ENCODE measurements at places on chromosomes 13 and 19.

DNA sequence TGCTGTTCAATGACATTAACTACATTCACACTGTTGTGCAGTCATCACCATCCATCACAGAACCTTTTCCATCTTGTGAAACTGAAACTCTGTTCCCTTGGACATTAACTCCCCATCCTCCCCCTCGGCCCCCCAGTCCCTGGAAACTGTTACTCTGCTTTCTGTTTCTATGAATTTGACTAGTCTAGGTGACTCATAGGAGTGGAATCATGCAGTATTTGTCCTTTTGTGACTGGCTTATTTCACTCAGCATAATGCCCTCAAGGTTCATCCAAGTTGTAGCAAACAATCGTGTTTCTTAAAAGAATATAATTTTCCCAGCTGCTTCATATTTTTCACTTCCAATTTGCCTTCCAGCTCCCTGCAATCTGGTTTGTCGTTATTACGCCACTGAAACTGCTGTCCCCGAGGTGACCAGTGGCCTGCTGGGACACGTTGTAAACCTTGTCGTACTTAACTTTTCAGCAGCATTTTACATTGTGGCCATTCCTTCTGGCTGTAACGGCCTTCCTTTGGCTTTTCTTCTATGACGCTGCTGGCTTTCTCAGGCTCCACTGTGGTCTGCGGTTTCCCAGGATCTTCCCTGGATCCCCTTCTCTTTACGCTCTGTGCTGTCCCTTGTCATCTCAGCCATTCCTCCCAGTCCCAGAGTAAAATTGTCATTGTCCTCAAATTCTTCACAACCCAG, 74.0 kb downstream of the DHRS12 start:
- DNase-seq = no peak

- DNase-seq = no peak
These were observed 435.9 kb upstream of the SGCG start for GRCh38 chr13:22744688-22745452.

DNA sequence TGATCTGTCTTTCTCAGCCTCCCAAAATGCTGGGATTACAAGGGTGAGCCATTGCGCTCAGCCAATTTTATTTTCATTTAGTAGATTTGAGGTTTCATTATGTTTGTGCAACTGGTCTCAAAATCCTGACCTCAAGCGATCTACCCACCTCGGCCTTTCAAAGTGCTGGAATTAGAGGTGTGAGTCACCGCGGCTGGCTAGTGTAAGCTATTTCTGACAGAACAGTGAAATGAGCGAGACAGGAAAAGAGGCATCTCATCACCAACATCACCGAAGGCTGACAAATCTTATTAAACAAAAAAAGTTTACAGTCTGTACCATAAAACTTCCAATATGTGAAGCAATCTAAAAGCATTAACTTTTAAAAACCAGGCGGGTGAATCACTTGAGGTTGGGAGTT, 12.2 kb upstream of the ZNF888 start:
- DNase-seq = no peak

- no peak for DNase-seq
These were observed 61.8 kb upstream of the RANBP3 start for GRCh38 chr19:6039566-6040225.

DNA sequence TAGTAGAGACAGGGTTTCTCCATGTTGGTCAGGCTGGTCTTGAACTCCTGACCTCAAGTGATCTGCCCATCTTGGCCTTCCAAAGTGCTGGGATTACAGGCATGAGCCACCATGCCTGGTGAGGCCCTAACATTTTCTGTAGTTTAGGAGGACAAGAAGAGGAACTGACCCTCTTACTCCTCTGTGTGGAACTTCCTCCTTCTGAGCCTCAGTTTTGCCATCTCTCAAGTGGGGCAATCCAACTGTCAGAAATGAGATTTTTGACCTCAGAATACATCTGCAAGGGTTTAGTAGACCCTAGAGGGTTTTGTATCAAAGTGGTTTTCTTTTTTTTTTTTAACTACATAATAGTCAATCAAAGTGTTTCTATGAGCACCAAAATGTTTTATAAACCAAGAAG, 2.4 kb downstream of the DKKL1 start:
- no peak for DNase-seq

DNA sequence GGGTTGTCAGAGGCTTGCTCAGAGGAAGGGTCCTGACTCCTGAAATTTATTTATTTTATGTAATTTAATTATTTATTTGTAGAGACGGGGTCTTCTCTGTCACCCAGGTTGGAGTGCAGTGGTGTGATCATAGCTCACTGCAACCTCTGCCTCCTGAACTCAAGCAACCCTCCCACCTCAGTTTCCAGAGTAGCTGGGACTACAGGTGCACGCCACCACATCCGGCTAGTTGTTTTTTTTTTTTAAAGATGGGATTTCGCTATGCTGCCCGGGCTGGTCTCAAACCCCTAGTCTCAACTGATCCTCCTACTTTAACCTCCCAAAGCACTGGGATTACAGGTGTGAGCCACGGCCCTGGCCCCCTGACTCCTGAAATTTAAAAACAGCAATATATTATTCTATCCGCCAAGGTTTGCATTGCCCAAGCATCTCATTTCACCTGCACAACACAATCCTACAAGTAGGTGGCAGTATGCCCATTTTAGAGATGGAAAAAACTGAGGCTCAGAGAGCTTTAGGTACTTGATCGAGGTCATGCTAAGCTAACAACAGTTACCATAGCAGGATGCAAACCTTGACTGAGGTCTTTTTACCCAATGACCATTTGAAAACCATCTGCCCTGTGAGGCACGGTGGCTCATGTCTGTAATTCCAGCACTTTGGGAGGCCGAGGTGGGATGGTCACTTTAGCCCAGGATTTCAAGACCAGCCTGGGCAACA, 18.1 kb downstream of the ARHGEF18 start:
- DNase-seq = no peak

DNA sequence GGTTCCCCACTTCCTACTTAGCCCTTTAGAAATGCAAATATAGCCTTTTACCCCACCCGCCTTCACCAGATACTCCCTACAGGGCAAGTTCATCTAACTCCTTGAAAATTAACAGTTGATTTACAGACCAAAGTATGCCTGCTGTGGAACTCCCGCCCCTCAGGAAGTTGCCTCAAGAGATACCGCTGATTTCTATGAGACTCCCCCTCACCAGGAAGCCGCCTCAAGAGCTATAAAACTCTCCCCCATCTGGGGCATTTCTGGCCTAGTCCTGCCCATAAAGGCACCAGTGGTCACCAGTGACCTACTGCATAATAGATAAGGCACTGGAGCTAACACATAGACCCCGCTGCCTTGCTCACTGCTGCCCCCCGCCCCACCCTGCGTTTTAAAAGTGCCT, 201.7 kb upstream of the UBL3 start:
- DNase-seq = no peak

DNA sequence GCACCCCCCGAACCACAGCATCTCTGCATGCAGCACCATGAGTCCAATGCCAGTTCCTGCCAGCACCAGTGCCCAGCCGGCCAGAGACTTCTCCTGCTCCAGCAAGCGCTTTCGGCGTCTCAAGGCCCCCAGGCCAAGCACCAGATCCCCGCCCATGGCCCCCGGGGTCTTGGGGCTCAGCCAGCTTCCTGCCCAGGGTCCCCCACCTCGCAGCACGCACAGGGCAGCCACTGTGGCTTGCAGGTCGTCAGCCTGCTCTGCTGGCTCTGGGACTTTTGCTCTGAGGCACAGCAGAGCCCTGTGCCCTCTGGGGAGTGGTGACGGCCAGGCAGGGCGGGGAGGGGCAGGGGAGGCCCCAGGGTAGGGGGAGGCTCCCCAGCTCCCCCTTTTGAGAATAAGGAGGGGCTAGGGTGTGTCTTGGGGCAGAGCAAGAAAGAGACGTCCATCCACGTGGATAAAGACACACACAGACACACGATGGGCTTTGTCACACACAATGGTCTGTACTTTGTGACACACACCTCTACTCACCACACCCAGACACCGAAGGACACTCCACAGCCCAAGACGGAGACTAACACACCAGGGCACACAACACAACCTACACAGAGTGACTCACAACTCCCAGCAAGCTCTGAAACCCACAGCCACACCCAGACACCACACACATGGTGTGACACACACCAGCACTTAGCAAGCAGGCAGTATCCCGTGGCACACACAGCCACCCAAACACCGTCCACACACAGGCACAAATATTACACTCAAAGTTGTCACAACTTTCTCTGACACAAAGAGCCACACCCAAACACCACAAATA, at the start of gene KCNN4:
Gene KCNN4, minus strand, starts transcription at position 268 of the 820 bp plus-strand sequence. Its CDS starts 112 bp downstream, at position 156.
- no peak for DNase-seq

DNA sequence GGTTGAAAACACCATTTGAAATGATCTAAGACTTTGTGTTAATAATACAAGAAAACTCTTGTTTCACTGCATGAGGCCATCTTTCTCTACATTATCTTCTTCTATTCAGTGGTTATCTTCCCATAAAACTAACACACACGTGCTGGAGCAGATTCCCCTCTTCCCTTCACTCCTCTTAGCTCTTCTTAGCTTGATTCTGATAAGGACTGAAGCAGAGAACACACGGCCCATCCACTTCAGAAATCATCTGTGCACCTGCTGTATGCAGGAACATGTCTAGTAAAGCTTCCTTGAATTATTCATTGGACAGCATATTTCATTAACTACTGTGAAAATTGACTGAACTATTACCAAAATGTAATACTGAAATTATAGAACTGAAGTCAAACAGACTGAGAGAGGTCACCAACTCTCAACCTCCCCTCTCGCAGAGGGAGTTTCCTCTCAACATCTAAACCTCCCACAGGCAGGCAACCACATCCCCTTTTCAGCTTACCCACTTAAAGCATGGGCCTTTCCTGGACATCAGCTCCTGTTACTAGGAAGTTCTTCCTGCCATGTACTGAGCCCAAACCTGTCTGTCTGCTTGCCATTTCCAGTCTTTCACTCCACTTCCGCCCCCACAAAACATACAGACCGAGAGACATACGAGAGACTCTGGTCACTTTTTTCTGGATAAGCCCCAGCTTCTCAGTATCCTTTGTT, 113.9 kb downstream of the CRYL1 start:
- DNase-seq = no peak

DNA sequence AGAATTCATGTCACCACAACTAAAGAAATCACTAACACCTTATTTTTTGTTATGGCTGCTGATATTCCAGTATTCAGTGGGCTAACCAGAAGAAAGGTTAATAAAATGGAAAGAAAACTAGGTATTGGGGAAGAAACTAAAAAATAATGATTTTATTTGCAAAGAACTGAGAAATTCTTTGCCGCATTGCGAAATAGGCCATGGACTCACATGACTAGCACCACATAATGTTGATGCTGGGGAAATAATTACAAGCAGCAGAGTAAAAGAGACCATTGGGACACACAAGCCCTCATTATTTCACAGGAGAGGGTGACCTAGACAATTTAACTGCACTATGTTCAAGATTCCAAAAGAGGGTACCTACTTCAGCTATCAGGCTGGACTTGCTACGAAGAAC, 1411.5 kb downstream of the SLITRK5 start:
- DNase-seq = no peak
